ENCODE measurements at places on chromosomes 6 and 20.

GRCh38 chr20:7702141-7702540 is 238.1 kb downstream of the HAO1 start:
- DNase-seq: no peak

GRCh38 chr6:127190552-127190951 is 72.1 kb downstream of the RSPO3 start:
- DNase-seq: peak; percentile 37

DNA sequence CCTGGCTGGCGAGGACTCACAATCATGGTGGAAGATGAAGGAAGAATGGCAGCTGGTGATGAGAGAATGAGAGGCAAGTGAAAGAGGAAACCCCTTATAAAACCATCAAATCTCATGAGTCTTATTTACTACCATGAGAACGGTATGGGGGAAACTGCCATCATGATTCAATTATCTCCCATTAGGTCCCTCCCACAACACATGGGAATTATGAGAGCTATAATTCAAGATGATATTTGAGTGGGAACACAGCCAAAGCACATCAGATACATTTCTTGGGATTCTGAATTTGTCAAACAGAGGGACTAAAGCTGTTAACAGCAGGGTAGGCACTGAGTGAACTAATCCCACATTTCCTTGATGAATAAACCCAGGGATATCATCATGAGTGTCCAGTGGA is 116.2 kb upstream of the PLCB4 start:
- no peak for DNase-seq

- no peak for DNase-seq
These were observed 327.3 kb downstream of the HACE1 start for GRCh38 chr6:104532462-104532861.

DNA sequence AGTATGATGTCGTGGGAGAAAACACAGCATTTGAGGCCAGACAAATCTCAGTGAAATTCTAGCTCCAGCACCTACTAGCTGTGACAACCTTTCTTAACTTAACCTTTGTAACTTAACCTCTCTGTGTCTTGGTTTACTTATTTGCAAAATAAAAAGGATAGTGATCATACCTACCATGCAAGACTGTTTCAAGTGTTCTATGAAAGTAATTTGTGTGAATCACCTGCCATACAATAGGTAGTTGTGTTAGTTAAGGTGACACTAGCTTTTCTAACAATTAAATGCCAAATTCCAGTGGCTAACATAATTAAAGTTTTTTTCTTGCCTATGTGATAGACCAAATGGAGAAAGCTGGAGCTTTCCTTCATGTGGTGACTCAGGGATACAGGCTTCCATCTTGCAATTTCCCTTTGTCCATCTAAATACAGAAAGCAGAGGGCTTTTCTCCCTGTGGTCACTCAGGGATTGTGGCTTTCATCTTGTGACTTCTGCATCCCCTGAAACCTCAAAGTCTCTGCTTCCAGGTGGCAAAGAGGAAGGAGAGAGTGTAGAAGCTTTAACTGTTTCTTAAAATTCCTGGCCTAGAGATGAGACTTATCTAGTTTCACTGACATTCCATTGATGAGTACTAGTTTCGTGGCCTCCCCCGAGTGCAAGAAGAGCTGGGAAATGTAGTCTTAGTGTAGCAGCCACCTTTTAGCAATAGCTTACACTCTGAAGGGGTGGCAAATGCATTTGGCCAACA is 311.4 kb downstream of the CLIC5 start:
- no peak for DNase-seq

- DNase-seq: no peak
These were observed 12.7 kb downstream of the PBOV1 start for GRCh38 chr6:138205437-138206094.

DNA sequence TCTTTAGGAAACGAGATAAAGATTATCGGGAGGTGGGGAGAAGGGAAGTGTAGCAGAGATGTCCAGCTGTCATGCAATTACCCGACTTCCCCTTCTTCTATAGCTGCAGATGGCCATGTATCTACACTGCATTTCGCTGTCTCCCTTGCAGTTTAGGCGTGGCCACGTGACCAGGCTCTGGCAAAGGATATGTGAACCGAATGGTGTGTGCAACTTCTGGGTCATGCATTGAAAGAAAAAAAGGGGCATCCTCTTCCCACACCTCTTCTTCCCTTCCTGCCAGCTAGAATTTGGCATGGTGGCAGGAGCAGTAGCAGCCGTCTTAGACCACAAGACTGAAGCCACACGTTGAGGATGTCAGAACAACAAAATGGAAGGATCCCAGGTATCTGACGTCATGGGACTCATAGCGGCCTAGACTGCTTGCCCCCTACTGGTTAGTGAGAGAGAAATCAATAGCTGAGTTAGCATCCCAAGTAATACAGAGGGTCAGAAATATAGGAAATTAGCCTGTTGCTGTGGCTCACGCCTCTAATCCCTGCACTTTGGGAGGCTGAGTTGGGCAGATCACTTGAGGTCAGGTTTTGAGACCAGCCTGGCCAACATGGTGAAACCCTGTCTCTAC is 32.8 kb downstream of the TCF15 start:
- DNase-seq: no peak

GRCh38 chr6:119627908-119628669 is 278.5 kb upstream of the MAN1A1 start:
- DNase-seq: peak; percentile 43

DNA sequence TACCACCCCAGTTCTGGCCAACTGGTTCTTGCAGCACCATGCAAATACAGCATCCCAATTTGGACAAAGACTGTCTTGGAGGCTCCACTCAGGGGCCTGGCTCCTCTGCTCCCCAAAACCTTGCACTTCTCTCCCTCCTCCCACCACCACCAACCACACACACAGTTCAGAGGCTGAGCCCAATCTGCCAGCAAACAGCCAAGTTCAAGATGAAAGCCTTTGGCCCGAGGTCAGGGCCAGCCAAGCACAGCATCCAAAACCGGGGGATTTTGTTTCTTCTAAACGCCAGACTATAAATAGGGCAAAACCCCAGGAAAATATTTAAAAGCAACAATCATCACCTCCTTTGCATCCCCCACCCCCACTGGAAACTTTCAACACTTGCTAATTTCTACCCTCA is 5.7 kb downstream of the KCNK5 start:
- no peak for DNase-seq

- DNase-seq: no peak
These were observed 69.7 kb upstream of the LY86 start for GRCh38 chr6:6518631-6519427.

DNA sequence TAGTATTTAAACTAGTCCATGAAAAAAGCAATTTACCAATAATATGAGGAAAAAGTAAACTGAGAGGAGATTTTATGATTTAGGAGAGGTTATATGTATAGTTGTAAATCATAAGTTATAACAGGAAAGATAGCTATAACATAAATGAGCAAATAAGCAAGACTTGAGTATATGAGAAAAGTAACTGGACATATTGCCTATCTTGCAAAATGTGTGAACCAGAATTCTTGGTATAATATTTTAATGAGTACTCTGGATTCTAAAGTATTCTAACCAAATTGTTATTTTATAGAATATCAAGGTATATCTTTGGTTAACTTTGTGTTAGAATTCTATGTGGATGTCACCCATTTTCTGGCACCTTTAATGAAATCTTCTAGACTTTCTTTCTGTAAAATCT is 124.6 kb downstream of the PHF3 start:
- DNase-seq: no peak

GRCh38 chr6:74899416-74899815 is 306.4 kb downstream of the COL12A1 start:
- peak; percentile 55 for DNase-seq

DNA sequence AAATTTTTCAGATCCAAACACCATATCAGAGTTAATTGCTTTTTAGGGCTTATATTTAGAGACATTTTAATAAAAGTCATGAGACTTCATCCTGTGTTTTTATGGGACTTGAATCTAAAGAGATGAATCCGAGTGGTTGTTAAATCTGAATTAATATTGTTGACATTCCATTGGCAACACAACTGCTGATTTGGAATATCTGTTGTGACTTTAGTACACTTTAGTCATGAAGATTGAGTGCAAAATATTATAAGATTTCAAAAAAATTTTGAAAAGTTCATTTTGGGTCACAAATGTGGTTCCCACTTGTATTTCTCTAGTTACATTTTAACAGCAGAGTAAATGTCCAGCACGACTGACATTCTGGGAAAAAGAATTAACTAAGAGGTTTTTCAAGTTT is 442.7 kb upstream of the HSF2 start:
- DNase-seq: no peak

DNA sequence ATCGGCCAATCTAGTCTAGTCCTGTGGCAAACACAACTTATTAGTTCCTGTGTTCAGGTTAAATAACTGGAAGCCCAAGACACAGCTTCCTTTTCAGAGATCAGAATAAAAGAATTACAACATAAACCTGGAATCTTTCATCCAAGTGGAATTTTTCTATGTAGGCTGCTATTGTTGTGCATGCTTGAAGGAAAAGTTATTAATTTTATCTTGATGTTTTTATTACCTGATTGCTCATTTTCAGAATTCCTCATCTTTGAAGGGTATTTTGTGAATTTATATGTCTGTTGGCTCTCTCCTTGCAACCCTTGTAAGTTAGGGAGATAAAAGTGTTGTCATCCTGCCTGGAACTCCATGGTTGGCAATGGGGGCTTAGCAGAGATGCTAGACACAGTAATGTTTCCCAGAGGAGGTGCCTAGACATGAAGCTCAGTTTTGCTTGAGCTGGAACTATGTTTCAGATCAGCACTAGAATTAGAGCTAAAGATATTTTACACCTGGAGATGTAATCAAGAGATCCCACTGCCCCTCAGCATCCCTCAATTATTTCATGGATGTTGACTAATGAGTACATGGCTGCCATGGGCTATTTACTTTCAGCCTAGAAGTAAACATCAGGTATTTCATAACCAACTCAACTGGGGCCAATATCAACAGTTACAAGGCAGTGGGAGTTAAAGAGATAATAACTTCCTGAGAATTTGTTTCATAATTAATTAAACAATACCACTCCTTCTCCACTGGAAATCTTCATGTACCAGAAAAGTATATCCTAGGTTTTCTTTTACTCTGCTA is 367.0 kb upstream of the MARCKS start:
- DNase-seq: peak; percentile 19

GRCh38 chr6:137297887-137298286 is 78.7 kb upstream of the IFNGR1 start:
- peak; percentile 6 for DNase-seq

- DNase-seq: peak; percentile 3
These were observed 35.9 kb downstream of the ID4 start for GRCh38 chr6:19873031-19873430.

GRCh38 chr6:152026291-152026690 is 218.8 kb downstream of the ESR1 start:
- no peak for DNase-seq
